ENCODE measurements at places on chromosomes 4 and X.

DNA sequence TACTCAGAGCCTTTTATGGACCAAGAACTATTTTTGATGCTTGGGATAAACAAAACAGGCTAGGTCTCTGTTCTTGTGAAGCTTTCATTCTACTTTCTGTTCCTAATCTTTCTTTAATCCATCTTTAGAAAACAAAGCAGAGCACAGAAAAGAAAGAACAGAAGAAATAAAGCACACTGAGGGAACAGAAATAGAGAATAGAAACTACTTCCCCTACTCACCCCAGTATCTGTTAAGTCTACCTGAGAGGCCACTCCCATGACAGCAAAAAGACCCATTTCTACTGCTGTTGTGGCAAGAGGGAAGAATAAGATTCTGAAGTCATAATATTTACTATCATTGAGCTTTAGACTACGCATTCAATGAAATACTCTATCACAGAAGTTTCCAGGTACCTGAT is 9.2 kb downstream of the RFC1 start:
- no peaks in the 10 kb centered on the region for H3K36me3 ChIP-seq
- H3K4me1 ChIP-seq = peaks cover 50% of the 10 kb centered on the region
- H3K4me3 ChIP-seq = no peak overlapping the region
- no peaks in the 10 kb centered on the region for H3K27me3 ChIP-seq
- no peak for DNase-seq
- H3K27ac ChIP-seq = no peak overlapping the region

DNA sequence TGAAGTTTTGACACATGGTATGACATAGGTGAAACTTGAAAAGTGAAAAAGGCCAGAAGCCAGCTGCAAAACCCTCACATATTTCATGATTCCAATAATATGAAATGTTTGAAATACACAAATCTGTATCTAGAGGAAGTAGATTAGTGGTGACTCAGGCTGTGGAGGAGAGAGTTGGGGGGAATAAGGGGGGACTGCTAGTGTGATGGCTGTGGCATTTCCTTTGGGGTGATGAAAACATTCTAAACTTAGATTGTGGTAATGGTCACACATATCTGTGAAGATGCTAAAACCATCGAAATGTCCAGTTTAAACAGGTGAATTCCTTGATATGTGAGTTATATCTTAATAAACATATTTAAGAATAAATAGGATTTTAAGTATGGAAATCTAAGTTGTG is 343.5 kb upstream of the SFRP2 start:
- H3K36me3 ChIP-seq = no peaks in the 10 kb centered on the region
- no peak overlapping the region for H3K27ac ChIP-seq
- H3K27me3 ChIP-seq = no peaks in the 10 kb centered on the region
- H3K4me3 ChIP-seq = no peak overlapping the region

GRCh38 chr4:105624530-105624929 is 72.1 kb downstream of the ARHGEF38 start:
- no peak overlapping the region for H3K4me3 ChIP-seq
- no peaks in the 10 kb centered on the region for H3K36me3 ChIP-seq
- H3K27me3 ChIP-seq = no peaks in the 10 kb centered on the region

- DNase-seq = no peak
- peak overlapping the region; percentile 76 for H3K27ac ChIP-seq
Measured at GRCh38 chr4:77852892-77853495, 9.6 kb upstream of the MRPL1 start.

GRCh38 chr4:154441982-154442381 is 49.6 kb downstream of the DCHS2 start:
- H3K27me3 ChIP-seq = no peaks in the 10 kb centered on the region
- no peaks in the 10 kb centered on the region for H3K36me3 ChIP-seq
- no peak overlapping the region for H3K4me3 ChIP-seq

DNA sequence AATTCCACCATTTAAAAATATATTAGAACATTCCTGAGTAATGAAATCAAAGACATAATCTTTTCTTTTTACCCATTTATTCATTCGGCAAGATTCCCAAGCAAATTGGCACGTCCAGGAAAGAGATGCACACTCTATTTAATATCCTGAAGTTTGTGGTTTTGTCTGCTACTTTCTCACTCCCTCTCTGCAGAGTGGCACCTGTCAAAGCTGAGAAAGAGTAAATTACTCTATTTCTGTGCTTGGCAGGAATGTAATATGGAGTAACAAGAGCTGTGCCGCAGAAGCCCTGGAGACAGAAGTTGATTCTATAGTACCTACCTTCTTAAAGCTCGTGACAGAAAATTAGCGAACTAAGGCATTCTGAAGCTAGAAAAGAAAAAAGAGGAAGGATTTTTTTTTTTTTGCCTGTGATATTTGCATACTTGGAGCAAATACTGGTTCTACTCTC is 5.5 kb downstream of the GSTCD start:
- H3K27me3 ChIP-seq = no peaks in the 10 kb centered on the region
- no peak overlapping the region for H3K27ac ChIP-seq
- no peak overlapping the region for H3K4me3 ChIP-seq
- peaks cover 2% of the 10 kb centered on the region for H3K36me3 ChIP-seq
- peaks cover 4% of the 10 kb centered on the region for H3K4me1 ChIP-seq

DNA sequence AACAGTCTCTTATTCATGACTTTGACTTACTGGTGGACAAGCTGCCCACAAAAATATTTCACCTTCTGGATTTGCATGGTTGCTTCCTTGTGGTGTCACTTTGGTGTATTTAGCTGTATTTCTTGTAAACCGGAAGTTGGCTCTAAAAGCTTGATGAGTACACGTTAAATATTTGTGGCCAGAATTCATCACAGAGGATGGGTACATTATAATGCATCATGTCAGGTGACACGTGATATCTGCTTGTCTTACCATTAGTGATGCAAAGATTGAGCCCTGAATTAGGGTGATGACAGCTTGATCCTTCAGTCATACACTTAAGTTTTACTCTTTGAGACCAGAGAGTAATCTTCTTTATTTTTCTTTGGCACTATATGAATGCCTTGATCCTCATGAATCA is 188.3 kb upstream of the RPS6KA3 start:
- H3K4me3 ChIP-seq = no peak overlapping the region
- no peaks in the 10 kb centered on the region for H3K36me3 ChIP-seq
- DNase-seq = no peak
- no peaks in the 10 kb centered on the region for H3K4me1 ChIP-seq
- H3K27me3 ChIP-seq = no peaks in the 10 kb centered on the region

- no peak overlapping the region for H3K4me3 ChIP-seq
- H3K36me3 ChIP-seq = peaks cover under 1% of the 10 kb centered on the region
- no peaks in the 10 kb centered on the region for H3K27me3 ChIP-seq
- DNase-seq = no peak
Measured at GRCh38 chr4:112282860-112283667, 2.6 kb downstream of the TIFA start.

- H3K27me3 ChIP-seq = peaks cover 6% of the 10 kb centered on the region
- no peaks in the 10 kb centered on the region for H3K36me3 ChIP-seq
- no peak overlapping the region for H3K27ac ChIP-seq
- DNase-seq = peak; percentile 79
Measured at GRCh38 chrX:53357799-53358530, 64.5 kb downstream of the SMC1A start.

GRCh38 chrX:134529481-134529880 is 69.5 kb downstream of the HPRT1 start:
- H3K4me3 ChIP-seq = no peak overlapping the region
- no peak for DNase-seq
- no peaks in the 10 kb centered on the region for H3K4me1 ChIP-seq

GRCh38 chr4:4867375-4868039 is 8.0 kb downstream of the MSX1 start:
- no peaks in the 10 kb centered on the region for H3K36me3 ChIP-seq
- peaks cover 100% of the 10 kb centered on the region for H3K27me3 ChIP-seq
- no peak overlapping the region for H3K27ac ChIP-seq
- peak overlapping the region; percentile 24 for H3K4me3 ChIP-seq
- H3K4me1 ChIP-seq = peaks cover 47% of the 10 kb centered on the region

GRCh38 chrX:154990496-154990895 is 32.0 kb downstream of the F8 start:
- H3K27ac ChIP-seq = no peak overlapping the region
- DNase-seq = no peak
- no peak overlapping the region for H3K4me3 ChIP-seq
- H3K4me1 ChIP-seq = no peaks in the 10 kb centered on the region
- H3K27me3 ChIP-seq = no peaks in the 10 kb centered on the region

DNA sequence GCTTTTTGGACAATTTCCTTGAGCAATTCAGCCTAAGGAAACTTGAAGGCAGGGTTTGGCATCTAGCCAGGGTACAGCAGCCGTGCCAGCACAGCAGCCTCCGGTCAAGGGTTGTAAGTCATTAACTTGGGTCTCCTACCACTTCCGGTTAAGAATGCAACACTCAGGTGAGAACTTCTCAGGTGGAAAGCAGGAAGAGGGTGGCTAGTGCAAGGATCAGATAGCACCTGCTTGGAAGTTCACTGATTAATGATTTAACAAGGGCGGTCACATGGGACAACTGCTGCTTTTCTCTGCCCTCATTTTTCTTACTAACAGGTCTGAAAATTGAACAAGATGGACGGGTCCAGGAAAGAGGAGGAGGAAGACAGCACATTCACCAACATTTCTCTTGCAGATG is 30.1 kb upstream of the SCOC start:
- H3K27ac ChIP-seq = peak overlapping the region; percentile 17
- no peaks in the 10 kb centered on the region for H3K36me3 ChIP-seq
- H3K4me3 ChIP-seq = no peak overlapping the region

GRCh38 chr4:81214144-81214880 is 710 bp downstream of the PRKG2 start:
- H3K27me3 ChIP-seq = peaks cover 69% of the 10 kb centered on the region
- peak overlapping the region; percentile 39 for H3K4me3 ChIP-seq
- no peaks in the 10 kb centered on the region for H3K36me3 ChIP-seq
- no peak overlapping the region for H3K27ac ChIP-seq
- no peak for DNase-seq
- peaks cover 16% of the 10 kb centered on the region for H3K4me1 ChIP-seq

DNA sequence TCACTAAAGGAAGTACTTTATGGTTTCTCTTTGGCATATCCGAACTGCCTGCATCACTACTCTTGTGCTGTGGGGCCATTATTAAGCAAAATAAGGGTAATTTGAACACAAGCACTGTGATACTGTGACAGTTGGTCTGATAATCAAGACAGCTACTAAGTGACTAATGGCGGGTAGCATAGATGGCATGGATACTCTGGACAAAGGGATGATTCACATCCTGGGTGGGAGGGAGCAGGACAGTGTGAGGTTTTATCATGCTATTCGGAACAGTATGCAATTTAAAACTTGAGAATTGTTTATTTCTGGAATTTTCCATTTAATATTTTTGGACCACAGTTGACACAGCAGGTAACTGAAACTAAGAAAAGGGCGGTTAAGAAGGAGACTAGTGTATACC is 52.6 kb upstream of the CITED1 start:
- no peak for DNase-seq
- no peak overlapping the region for H3K4me3 ChIP-seq
- H3K4me1 ChIP-seq = no peaks in the 10 kb centered on the region
- H3K27me3 ChIP-seq = peaks cover 4% of the 10 kb centered on the region
- H3K27ac ChIP-seq = no peak overlapping the region

GRCh38 chrX:129642641-129643040 is 12.1 kb downstream of the APLN start:
- no peaks in the 10 kb centered on the region for H3K36me3 ChIP-seq
- no peak overlapping the region for H3K4me3 ChIP-seq
- H3K27me3 ChIP-seq = peaks cover 6% of the 10 kb centered on the region
- DNase-seq = peak; percentile 34
- no peaks in the 10 kb centered on the region for H3K4me1 ChIP-seq
- H3K27ac ChIP-seq = no peak overlapping the region

DNA sequence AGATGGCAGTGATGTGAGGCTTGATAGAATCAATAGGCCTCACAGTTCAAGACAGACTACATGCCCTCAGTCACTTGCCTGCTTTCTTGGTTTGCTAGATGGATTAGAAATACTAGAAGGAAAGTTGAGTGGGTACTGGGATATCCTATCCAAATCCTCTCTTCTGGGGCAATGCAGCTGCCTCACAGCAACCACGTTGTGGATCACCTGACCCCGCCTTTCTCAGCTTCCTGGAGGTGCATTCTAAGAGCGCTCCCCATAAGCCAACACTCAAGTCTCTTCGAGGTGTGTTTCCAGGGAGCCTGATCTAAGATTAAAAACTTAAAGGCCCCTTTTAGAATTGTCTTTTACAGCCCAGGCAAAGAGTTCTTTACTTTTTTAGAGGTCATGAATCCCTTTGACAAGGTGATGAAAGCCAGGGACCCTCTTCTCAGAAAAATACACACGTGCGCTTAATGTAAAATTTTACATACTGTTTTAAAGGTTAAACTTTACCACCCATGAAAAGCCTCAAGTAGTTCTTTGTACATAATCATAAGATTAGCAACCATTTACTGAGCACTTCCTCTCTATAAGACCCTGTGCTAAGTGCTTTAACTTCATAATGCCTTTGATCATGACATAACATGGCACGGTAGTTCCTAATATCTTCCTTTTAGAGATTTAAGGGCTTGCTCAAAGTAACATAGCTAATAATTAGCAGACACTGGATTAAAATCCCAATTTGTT is 840 bp upstream of the RPL34 start:
- no peaks in the 10 kb centered on the region for H3K27me3 ChIP-seq
- H3K4me1 ChIP-seq = peaks cover 14% of the 10 kb centered on the region

GRCh38 chrX:30904186-30904585 is 15.1 kb upstream of the TAB3 start:
- no peak overlapping the region for H3K27ac ChIP-seq
- no peaks in the 10 kb centered on the region for H3K27me3 ChIP-seq
- H3K4me1 ChIP-seq = no peaks in the 10 kb centered on the region
- H3K4me3 ChIP-seq = no peak overlapping the region
- no peak for DNase-seq

DNA sequence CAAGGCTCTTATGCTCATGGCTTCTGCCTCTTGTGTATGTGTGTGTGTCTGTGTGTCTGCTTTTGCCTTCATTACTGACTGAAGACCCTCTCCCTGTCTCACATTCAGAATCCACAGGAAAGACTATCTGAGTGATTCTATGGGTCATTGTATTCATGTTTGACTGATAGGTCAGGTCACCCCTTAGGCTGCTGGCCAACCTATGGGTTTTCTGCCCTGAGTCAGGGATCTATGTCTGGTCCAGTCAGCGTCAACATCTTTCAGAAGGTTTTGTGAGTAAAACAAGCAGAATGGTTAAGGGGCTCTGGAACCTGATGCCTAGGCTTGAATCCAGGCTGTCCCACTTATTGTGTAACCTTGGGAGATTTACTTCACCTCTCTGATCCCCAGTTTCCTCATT is 30.5 kb downstream of the NHSL2 start:
- no peaks in the 10 kb centered on the region for H3K4me1 ChIP-seq
- H3K36me3 ChIP-seq = no peaks in the 10 kb centered on the region
- H3K27me3 ChIP-seq = no peaks in the 10 kb centered on the region
- H3K27ac ChIP-seq = no peak overlapping the region

DNA sequence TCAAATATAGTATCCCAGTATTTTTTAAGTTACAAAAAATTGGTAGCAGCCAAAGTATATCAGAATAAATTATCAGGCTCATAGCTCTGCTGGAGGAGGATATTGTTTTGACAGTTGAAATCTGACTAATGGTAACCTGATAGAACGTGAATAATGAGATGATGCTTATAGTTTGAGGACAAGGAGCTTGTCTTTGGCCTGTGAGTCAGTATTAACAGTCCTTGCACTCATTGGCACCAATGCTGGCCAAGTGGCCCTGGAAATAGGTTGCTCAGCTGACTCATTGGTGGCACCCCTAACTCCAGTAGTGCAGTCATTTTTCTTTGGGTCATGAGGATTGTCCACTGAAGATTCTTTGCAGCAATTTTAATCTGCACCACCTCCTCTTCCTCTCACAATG is 203.3 kb upstream of the JADE1 start:
- no peak overlapping the region for H3K4me3 ChIP-seq
- no peak overlapping the region for H3K27ac ChIP-seq
- DNase-seq = no peak
- H3K4me1 ChIP-seq = peaks cover 10% of the 10 kb centered on the region
- no peaks in the 10 kb centered on the region for H3K36me3 ChIP-seq
